Renal cortical epithelial cell (primary cell): ENCODE measurements at places on chromosomes 6 and 20. TPM values are rescaled to one million over a fixed set of nuclear protein-coding genes. Genes with fewer than 3 reads are reported as not detected.

Gene LAMA4
- 8.2 and 54.0 TPM in 2 replicates for total RNA-seq

DNA sequence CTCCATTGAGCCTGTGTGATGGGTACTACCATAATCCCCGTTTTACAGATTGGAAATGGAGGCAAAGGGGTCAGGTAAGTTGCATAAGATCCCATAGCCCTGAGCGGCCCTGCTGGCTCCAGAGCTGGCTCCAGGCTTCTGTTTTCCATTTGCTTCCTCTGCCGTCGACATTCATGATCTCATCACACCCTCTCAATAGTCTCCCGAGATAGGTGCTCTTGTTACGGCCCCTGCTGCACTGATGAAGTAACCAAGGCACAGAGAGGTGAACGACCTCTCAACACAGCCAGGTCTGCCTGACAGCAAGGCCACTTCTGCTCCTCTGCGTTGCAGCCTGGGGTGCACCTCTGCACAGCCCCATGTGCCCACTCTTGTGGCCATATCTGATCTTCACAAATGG, 16.9 kb downstream of the CDH22 start:
- DNase-seq = no peak

DNA sequence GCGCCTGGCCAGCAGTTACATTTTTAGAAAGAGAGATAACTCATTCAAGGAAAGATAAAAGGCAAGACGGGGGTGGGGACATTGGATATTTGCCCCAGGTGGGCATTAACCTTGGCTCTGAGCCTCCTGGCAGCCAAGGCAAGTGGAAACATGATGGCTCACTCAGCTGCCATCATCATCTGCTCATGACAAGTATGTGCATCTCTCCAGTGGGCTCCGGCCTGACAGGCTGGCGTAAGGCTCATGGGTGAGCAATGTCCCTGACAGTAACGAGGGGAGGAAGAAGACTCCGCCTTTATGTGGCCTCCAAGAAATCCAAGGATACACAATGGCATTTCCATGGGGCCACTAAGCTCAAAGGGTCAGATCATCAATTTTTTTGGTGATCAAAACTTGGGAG, 13.3 kb downstream of the ANKRD60 start:
- DNase-seq = no peak

DNA sequence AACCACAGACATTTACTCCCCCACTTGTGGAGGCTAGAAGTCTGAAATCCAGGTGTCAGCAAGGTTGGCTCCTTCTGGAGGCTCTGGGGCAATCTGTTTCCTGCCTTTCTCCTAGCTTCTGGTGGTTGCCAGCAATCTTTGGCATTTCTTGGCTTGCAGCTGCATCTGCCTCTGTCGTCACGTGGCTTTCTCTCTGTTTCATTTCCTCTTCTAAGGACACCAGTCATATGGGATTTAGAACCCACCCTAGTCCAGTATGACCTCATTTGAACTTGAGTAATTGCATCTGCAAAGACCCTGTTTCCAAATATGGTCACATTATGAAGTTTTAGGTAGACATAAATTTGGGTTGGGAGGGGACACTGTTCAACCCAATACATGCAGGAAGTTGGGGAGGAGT, 56.2 kb upstream of the EPB41L1 start:
- peak; percentile 63 for DNase-seq

DNA sequence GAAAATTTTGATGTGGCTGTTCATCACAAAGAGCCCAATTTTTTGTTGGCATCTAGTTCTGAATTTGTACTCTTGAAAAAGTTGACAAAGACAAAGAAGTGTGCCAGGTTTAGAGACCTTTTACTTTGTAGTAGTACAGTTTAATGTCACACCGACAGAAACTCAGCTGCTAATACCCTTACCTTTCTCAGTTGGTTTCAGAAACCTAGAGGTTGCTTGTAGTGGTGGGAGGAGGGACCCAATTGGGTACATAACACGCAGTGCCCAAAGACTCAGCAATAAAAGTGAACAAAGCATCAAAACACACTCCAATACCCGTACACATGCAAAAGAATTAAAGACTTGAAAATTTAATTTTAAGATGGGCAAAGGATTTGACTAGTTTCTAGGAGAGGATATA, 203.7 kb downstream of the CDKAL1 start:
- DNase-seq = no peak

DNA sequence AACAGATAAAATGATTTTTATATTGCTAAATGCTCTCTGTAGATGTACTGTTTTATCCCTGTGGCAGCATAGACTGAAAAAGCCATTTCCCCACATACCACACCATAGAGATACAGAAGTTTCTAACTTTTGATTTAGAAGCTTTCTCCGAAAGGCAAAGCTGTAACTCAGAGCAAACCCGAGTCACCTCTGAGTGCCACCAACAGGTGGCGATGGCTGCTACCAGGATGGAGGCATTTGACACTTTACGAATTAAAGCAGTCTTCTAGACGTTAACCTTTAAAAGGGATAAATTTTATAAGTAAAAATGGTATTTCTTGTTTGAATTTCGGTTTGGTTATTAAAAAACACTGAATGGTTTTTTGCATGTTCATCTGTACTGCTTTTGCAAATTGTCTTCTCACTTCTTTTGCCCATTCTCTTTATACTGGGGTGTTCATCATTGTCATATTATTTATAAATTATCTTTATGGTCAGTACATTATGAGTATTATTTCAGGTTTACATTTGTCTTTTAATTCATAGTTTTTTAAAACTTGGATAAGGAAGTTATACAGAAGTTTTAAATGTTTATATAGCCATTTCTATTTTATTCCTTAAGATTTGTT, 201.0 kb upstream of the CEP162 start:
- DNase-seq = peak; percentile 48
